ENCODE measurements at places on chromosomes 16 and 17.

DNA sequence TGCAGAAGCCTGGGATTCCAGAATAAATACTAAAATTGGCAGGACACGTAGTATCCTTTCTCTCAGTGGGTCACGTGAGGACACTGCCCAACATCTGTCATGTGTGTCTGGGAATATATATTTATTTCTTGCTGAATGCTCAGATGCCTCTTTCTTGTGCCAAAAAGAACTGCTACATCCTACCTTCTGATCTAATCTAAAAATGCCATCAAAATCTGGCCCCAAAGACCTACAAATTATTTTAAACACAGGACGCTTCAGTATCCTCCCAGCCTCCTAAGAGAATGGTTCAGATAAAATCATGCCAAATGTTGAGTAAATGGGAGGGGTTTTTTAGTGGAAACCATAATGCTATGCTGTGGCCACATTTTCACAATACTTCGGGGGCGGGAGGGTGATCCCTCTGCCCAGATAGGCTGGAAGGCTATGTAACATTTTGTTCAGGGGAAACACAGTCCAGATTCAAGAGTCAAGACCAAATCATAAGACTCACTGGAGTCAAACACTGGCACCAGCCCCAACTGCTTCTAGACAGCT lies 22.9 kb upstream of the CORO6 start:
- DNase-seq, result no peak

DNA sequence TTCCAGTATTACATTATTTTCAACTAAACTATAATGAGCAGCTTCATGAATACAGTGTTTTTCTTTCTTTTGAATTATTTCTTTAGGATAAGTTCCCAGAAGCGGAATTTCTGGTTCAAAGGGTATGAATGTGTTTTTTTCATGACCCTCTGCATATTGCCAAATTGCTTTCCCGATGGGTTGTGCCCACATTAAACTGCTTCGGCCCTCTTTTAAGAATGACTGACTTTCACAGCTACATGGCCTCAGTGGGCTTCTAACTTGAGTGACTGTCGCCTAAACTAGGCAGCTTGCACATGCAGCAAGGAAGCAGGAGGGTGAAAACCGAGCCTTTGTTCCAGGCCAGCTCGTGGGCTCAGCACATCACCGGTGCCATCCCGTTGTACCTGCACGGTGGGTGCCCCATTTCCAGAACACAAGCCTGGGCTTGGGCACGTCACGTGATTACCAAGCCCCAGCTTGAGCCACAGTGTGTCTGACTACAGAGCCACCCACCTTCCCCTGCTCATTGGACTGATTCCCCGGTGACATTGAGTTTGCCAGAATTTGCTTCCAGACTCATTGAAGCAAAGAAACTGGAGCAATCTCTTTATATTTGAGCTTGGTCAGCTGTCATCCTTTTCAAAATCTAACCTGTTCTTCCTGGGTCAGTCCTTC lies 112.8 kb downstream of the CLEC16A start:
- no peak for DNase-seq

- no peak for DNase-seq
Observed at GRCh38 chr17:55655777-55656176, 66.9 kb downstream of the TMEM100 start.

DNA sequence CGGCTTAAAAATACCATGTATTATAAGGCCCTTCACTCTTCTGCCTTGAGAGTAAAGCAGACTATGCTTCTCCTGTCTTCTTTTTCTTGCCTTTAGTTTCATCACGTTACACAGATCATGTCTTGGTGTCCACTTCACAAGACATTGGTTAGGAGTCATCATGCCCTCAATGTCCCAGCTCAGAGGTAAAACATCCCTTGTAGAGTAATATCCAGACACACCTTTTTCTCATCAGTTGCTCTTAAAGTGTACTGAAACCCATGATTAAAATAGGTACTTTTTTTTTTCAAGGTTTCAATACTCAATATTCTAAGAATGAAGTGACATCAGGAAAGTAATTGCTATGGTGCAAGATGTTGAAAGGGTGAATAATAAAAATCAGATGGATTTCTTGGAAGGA lies 267.8 kb downstream of the PMP22 start:
- no peak for DNase-seq

DNA sequence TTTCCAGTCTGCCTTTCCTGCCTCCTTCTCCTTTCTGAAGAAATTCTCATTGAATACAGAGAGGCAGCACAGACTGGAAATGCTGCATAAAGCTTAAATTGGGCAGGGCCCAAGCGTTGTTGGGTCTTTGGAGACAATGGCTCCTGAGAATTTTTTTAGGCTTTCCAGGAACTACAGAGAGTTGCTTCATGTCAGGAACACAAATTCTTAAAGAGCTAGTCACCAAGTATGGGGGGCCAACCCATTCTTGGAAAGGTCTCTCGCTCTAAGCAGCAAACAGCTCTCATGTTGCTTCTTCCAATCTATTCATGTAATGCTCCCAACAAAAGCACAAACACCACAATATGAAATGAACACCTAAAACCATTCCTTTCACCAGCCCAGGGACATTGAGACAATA lies 6.9 kb downstream of the HNF1B start:
- DNase-seq, result no peak

GRCh38 chr16:54649876-54650275 lies 280.8 kb upstream of the IRX5 start:
- DNase-seq, result no peak

DNA sequence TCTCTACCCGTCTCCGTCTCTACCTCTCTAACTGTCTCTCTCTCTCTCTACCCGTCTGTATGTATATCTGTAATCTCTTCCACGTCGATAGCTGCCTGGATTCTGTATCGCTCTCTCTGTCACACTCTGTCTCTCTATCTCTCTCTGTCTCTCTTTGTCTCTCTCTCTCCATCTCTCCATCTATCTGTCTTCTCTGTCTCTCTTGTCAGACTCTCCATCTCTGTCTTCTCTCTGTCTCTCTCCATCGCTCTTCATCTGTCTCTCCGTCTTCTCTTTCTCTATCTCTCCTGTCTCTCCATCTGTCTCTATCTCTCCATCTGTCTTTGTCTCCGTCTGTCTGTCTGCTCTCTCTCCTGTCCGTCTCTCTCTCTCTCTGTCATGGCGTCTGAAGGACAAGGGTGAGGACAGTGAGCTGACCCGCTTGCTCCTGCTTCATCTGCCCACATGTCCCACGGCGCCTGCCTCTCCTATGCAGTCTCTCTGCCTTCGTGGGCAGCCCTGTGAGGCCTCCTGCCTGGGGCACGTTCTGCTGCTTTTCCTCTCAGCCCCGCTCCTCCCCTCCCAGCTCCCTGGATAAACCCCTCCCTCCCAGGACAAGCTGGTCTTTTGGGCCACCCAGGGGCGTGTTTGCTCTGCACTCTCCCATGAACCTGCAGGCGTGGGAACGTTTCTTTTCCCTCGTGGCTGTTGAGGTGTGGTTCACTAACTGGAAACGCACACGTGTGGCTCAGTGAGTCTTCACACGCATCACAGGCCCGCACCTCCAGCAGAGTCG lies 18.9 kb downstream of the ACSF3 start:
- no peak for DNase-seq

DNA sequence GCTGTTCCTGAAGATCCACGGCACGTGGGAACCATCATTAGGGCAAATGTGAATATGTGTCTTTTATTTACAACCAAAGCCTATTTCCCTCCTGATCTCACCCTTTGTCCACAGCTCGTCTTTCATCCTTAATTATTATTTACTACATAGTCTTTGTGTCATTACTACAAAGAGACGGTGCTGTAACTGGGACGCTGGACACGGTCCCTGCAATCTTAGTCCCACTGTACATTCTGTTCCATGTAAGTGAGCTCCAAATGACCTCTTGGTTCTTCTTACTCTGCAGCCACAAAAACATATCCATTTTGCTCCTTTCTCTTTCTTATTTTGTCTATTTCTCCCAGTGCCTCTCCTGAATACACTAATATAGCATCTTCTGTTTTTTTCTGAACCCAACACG lies 12.7 kb upstream of the KRT23 start:
- DNase-seq, result no peak

Measured in stimulated activated CD4-positive, alpha-beta T cell treated with anti-CD3 and anti-CD28 coated beads, Interleukin-1b, Interleukin-23, amount 100 ng/mL, for 1 hour (primary cell).